ENCODE measurements at places on chromosomes 1 and 21. TPM values are rescaled to one million over a fixed set of nuclear protein-coding genes. Genes with fewer than 3 reads are reported as not detected.

ALX3 gene
- total RNA-seq, result 0.11 TPM

CTH gene
- total RNA-seq, result 4.8 TPM

GGPS1 gene
- 17.4 TPM for total RNA-seq

LCE2B gene
- not detected for total RNA-seq

RHBG gene
- not detected for total RNA-seq

KLHDC7A gene
- not detected for total RNA-seq

ITGB2 gene
- total RNA-seq, result 0.25 TPM

CA6 gene
- total RNA-seq, result not detected

MSH4 gene
- total RNA-seq, result 0.11 TPM

GRCh38 chr1:220363196-220363837, 91.1 kb upstream of the RAB3GAP2 start:
- DNase-seq, result no peak

DNA sequence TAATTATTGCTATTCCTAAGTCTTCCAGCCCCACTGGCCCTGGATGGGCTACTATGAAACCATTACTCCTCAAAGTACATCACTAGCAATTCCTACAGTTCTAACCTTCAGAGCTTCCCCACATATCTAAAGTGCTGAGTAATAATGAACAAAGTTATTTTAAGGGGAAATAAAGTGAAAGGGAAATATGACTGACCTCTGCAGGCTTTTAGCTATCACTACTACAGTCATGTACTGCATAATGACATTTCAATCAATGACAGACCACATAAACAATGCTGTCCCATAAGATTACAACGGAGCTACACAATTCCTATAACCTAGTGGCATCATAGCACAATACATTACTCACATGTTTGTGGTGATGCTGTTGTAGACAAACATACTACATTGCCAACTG, 32.5 kb upstream of the ASPM start:
- peak; percentile 74 for DNase-seq

DNA sequence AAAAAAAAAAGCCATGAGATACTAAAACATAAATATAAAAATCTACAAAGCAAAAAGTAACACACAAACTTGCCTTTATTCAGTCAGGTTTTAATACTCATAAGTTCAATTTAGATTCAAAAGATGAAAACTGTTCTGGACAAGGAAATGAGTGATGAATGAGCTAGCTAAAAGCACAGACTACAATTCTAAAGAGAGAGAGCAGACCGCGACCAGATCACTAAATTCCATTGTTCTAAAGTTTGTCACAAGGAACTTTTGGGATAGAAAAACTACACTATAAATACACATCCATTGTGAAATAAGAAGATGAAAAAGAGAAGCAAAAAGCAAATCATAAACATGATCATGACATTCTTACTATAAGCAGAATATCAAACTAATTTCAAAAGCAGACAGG, 1.7 kb downstream of the ODF2L start:
- peak; percentile 53 for DNase-seq

DNA sequence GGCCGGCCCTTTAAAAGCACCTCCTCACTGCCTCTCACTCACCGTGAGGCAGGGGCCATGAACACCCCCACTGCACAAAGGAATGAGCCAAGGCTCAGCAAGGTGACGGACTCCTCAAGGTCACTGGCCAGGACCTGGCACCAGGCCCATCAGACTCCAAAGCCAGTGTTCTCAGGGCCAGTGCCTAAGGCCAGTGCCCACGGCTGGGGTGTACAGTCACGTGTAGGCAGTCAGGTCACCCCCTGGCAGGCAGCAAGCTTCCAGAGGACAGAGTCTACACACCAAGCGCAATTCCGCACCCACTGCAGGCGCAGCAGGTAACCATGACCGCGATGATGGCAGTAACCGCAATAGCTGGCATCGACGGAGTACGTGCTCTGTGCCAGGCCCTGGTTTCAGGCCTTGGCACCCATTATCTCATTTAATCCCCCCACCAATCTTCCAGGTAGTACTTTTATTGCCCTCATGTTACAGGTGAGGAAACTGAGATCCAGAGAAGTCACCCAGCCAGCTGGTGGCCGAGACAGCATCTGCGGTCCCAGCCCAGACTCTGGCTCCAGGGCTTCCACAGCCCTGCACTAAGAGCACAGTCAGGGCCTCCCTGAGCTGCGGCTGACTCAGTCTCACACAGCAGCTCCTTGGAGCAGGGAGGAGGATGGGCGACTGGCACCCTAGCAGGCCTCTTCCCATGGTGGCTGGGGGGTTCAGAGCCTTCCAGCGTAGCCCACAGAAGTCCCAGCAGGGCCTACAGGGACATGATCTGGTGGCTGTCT, 27.0 kb downstream of the RAP1GAP start:
- DNase-seq, result no peak

DNA sequence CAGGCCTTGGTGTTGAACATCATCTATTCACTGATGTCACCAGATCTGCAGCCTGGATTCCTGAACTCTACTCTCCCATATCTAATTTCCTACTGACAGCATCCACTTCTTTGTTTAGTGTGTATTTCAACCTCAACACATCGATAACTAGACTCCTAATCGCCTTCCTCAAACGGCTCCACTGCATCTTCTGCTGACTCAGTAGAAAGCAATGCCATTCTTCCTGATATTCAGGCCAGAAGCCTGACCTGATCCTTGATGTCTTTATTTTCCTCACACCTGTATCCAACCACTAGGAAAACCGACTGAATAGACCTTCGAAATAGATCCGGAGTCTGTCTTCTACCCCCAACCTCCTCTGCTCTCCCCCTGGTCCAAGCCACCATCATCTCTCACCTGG, 466.9 kb downstream of the PCP4 start:
- no peak for DNase-seq

DNA sequence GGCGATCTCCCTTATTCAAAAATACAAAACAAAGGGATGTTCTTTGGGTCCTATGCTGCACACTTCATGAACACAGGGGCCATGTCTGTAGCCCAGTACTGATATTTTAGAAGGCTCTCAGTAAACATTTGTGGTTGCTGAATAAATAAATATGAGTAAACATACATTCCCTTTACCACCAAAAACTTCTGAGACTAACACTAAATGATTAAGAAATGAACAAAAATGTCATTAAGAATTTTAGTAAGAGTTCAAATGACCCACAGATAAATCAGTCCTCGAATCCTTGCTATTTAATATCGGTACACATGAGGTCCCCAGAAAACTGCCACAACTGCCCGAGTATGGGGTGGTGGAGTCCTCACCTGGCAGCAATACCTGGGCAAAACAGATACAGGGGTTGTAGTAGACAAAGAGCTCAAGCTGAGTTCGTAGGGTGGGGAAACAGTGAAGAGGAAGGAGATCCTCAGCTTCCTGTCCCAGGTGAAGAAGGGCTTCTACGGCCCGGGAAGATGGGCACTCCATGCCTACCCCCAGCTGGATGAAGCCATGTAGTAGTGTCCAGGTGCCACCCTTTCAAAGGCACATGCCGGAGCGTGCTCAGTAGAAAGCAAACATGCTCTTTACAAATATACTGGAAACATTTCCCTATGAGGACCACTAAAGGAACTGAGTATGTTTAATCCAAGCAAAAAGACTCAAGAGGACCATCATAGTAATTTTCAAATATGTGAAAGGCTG, 72.6 kb upstream of the ARHGAP29 start:
- DNase-seq, result no peak

GRCh38 chr1:228141226-228142044, 1.4 kb downstream of the GUK1 start:
- DNase-seq, result peak; percentile 96

DNA sequence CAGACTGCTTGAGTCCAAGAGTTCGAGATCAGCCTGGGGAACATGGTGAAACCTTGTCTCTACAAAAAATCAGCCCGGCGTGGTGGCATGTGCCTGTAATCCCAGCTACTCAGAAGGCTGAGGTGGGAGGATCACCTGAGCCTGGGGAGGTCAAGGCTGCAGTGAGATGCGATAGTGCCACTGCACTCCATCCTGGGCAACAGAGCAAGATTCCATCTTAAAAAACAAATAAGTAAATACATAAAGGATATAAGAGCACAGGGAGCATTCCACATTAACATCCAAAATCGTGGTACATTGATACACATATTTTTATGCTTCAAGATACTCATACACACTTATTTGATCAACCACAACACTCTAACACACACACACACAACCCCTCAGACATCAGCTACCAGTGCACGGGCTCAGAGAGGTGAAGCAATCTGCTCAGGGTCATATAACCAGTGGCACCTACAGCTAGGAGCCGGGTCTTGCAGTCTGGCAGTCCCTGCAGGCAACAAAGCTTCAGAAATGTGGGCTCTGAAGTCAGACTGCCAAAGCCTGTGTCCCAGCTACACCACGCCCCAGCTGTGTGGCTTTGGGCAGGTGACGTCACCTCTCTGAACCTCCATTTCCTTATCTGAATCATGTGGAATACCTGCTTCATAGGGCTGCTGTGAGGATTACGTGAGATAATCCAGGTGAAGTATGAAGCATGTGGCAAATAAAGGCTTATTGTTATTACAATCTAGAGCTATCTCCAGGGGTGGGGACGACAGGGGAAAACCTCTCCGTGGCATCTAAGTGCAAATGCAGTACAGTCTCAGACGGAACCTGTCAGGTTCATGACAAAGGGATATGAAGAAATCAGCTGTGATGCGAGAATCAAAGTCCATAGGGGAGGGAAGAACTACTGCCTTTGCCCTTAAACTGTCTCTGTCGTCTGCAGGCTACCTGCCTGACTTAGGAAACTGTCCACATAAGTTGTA, 4.8 kb upstream of the CRYBG2 start:
- DNase-seq, result no peak

- DNase-seq, result peak; percentile 15
Measured at GRCh38 chr1:18703041-18703621, 72.5 kb downstream of the PAX7 start.

DNA sequence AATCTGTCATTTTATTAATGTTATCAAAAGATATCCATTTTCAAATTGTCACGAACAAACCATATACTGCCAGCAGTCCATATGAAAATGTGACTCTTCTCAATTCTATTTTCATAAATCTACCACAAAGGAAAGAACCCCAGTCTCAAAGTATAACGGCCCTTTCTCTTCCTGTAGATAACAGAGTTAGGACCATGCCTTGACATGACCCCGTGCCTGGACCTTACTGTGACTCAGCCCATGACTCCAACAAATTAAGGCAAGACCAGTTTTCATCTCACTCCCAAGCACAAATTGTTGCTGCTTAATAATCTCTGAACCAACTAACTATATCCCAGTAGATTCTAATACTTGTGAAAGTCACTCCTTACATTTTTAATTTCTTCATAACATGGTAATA, 124.4 kb upstream of the NFIA start:
- no peak for DNase-seq

- no peak for DNase-seq
Measured at GRCh38 chr1:209405183-209405814, 178.2 kb upstream of the CAMK1G start.

- DNase-seq, result no peak
Measured at GRCh38 chr21:15252431-15252830, 187.6 kb upstream of the NRIP1 start.

DNA sequence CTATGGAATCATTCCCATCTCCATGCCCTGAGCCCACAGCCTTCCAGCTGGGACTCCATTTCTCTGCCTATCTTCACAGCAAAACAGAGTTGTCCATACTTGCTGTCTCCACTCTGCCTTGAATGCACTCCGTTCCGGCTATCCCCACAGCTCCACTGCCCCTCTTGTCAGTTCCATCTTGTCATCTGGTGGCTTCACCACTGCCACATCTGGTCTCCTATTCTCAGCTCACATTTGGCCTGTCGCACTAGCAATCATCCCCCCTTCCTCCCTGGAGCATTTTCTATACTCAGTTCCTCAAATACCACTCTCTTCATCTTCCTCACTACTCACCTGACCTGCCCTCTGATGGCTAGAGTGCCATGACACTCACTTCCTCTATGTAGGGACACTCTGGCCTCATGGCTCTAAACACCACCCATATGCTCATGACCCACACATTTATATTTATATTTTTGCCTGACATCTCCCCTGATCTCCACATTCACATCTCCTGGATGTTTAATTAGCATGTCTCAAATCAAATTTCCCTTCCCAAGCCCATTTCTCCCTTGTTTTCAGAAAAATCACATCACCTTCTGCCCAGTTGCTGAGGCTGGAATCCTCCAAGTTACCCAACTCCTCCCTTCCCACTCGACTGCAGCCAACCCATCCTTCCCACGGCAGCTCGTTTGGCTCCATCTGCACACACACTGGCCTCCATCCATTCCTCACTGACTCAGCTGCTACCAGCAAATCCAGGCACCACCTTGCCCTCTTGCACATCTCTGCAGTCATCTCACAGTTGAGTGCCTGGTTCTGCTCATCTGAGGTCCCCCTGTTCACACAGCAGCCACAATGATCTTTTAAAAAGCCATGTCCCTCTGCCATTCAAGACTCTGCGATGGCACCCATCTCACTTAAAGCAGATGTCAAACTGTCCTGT, 6.1 kb downstream of the ZNF692 start:
- no peak for DNase-seq

DNA sequence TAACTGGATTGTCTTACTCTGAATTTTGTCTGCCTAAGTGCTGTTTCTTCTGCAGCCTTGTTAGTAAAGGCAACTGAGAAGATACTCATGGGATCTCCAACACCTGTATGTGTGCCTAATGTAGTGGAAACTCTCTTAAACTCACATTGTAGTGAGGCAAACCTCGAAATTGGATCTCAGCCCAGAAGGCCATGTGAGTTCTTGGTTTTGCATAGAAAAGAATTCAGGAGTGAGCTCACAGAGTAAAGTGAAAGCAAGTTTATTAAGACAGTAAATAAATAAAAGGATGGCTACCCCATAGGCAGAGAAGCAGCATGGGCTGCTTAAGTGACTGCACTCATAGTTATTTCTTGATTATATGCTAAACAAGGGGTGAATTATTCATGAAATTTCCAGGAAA, 1344.7 kb downstream of the NCAM2 start:
- DNase-seq, result no peak

- DNase-seq, result no peak
Measured at GRCh38 chr1:51973587-51974474, 16.7 kb downstream of the RAB3B start.

DNA sequence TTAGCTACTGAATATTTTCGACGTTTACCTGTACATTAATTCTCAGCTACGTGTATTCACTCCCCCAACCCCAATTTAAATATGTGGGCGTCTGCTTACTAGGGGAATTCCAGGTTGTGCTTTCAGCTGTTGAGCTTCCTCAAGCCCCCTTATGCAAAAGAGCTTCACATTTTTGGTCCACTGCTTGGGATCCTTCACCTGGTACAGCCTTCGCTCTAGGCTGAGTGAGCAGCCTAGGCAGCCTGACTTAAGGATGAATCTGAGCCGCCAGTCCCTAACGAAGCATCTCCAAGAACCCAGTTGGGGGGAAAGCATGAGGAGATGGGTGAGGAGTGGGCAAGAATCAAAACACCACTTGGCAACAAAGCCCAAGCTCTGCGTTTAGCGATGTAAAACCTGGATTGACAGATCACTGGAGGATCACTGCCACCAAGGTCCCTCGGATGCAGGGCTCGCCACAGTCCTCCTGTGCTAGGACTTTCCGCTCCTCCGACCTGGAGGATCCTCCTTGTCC, 674 bp downstream of the BCL10 start:
- no peak for DNase-seq

DNA sequence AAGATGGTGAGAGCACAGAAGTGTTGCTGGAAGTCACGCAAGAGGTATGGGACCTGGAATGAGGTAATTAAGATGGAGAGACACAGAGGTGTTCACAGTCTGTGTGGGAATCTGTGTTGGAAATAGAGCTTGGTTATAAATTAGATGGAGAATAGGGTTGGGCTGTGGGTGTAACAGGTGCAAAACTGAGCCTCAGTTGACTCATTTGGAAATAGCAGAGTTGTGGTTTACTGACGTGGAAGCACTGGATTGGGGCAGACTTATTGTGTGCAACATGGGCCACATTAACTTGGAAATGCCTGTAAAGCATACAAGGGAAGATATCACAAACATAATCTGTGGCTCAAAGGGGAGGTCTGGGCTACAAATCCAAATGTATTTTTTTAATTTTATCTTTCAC, 13.0 kb downstream of the CAMSAP2 start:
- no peak for DNase-seq
